Cardiac septum (tissue), 1 donor: ENCODE measurements at places on chromosomes 2 and 18.

DNA sequence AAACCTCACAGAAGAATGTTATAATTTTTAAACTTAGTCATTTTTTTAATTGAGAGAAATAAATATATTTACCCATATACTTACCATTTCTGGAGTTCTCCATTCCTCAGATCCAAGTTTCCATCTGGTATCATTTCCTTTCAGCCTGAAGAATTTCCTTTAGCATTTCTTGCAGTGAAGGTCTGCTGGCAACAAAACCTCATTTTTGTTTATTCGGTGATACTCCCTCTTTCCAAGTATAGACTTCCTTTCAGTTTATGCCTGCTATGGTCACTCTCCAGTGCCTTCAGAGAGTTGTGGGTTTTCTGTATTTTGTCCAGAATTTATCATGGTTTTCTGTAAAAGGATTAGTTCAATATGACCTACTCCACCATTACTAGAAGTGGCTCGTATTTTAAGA is 17.0 kb downstream of the WDPCP start:
- no peak for DNase-seq

GRCh38 chr2:236568922-236569572 is 578 bp upstream of the ACKR3 start:
- peak; percentile 14 for DNase-seq

- DNase-seq = no peak
These were observed 121.5 kb upstream of the LTBP1 start for GRCh38 chr2:32825291-32825712.

DNA sequence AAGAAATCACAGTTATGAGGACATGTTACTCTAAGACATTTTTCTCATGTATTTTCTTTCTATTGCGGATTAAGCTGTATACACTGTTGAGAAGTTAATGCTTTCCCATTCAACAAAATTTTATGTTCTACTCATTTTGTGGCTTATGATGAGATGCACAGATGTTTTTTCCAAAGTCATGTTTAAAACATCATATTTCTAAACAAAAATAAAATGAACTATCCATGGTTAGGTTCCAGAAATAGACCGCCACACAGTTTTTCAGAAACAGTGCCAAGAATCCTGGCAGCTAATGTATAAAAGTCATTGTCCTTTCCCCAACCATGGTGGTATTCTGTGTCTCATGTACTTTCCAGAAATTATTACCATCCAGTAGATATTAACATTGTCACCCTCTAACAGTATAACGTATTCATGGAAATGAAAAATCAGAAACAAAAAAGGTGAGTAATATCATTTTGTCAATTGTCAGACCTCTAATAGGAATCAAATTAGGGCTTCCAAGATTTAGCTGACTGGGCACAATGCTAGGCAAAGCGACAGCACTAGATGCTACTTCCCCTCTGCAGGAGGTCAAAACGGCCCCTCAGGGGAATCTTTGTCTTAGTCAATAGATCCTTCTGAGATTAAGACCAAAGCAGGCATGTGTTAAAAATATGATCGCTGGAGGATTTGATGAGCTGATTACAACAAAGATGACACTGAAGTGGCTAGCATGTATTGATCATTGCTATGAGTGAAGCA is 54.4 kb upstream of the ZNF397 start:
- DNase-seq = no peak

DNA sequence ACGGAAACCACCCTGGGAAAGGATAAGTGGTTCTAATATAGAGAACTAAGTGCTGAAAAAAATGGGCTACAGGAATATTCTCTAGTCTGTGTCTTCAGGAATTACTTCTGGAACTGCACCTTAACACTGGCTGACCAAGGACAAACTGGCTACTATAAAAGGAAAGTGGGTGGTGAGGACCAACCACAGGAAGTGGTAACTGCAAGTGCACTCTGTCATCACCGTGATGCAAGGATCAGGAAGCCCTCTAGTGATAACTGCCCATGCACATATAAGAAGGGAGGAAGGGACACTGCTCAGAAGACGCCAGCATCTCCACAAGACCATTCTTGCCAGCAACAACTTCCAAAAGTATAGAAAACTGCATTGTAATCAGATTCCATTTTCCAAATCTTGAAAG is 424.4 kb upstream of the RGPD4 start:
- no peak for DNase-seq

DNA sequence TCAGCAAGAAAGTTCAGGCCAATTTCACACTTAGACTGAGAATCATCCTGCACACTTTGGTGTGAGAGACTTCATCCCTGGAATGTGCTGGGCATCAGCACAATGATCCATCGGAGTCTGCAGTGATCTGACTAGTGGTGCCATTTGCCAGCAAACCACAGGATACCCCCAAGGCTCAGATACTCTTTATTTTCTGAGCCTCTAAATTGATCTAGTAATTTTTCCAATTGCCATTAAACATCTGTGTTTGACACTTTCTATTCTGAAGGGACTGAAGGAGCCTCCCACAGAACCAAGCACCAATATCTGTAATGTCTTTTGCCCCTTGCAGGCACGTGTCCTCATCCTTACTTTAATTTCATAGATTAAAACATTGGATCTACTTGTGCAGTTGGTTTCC is 485.3 kb upstream of the SMIM21 start:
- no peak for DNase-seq
